Panc1 (cell line): ENCODE measurements at places on chromosomes 13 and 19.

DNA sequence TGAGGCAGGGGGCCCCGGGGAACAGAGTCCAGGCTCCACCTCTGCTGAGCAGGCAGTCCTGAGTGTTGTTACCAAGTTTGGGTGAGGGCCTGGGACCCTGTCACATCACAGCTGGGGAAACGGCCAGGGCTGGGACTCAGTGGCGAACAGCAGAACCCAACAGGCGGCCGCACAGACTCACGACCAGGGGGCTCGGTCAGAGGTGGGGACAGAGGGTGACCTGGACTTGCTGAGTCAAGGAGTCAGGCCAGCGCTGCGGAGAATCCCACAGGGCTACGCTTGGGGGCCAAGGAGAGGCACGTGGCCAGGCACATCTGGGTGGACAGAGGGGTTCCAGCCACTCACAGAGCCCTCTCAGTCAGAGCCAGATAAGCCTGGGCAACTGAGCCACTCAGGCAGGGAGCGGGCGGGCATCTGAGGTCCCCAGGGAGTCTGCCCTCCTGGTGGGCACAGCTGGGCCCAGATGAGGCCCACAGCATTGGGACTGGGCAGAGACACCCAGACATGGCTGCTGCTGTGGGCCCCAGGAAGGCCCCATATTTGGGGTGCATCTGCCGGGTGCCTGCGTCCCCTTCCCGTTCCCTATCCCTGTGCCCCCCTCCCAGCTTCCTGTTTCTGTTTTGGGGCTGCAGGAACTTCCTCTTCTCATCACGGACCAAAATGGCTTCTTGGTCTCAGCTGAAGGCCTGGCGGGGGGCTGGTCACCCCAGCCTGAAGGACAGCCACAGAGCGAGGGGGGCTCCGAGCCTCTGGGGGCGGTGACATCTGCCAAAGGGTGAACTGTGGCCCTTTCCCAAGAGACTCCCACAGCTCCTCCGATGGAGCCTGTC, 34.0 kb downstream of the CEBPA start:
- no peak for DNase-seq

GRCh38 chr13:51271528-51272085, 49.4 kb downstream of the FAM124A start:
- no peak for DNase-seq

DNA sequence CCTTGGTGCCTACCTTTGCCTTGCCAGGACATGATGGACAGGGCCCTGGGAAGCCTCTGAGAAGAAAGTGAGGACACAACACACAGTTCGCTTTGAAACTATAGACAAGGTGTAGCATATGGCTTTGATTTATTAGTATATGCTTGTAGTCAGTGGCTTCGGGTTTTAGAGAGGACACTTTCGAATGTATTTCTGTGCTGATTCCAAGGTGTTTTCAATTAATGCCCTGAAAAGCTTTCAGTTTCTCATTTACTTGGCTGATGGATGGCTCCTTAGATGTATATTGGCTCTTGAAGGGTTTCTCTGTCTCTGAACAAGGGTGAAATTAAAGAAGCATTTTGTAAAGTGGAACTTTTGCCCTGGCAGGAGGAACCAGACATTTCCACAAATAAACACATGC, 106.9 kb downstream of the POSTN start:
- no peak for DNase-seq

GRCh38 chr13:33168321-33168960, 117.1 kb downstream of the STARD13 start:
- DNase-seq = no peak

- DNase-seq = no peak
Observed at GRCh38 chr19:5032101-5032967, 63.4 kb downstream of the KDM4B start.

DNA sequence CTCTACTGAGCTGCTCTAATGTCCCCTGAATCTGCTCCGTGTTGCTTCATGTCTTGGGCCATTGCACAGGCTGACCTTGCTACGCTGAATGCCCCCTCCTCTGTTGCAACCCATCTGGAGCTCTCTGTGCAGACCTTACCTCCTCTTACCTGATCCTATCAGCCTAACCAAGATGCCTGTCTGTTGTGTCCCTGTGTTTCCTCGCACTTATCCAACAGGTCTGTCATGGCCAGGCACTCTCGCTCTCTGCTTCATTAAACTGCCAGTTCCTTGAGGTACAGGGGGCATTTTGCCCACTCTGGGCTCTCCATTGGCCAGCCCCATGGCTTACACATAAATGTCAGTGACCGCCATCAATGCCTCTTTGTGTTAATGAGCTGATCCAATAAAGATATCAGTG, 277.7 kb upstream of the TSHZ3 start:
- no peak for DNase-seq

- DNase-seq = no peak
Observed at GRCh38 chr13:28485996-28486543, 8.9 kb downstream of the FLT1 start.

DNA sequence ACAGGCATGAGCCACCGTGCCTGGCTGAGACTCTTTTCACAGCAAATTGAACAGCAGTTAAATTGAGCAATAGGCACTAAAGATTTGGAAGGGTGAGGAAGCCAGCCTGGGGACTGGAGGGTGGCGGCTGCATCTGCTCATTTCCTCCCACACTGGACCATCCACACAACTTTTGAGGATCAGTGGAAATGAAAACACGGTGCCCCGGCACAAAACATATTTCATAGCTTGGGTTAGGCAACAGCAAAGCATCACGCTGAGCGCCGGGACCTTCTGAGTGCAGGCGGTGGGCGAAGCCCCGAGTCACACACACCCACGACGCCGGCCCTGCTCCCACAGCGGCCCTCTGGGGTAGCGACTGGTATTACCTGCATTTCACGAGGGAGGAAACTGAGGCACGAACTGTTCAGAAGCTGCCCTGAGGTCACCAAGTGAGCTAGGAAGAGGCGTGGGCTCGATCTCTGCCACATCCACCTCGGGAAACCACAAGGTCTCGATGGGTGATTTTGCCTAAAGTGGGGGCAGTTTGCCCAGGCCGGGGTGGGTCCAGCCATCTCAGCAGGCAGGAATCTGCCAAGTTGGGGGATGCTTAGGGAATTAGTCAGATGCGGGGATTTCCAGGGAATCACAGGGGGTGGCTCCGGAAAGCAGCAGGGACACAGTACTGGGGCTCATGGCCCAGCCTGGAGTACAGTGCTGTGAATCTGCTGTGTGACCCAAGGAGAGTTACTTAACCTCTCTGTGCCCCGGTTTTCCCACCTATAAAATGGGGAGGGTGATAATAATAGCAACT, 3.5 kb upstream of the SBNO2 start:
- DNase-seq = no peak

GRCh38 chr13:51221674-51222036, 543 bp upstream of the FAM124A start:
- DNase-seq = no peak

DNA sequence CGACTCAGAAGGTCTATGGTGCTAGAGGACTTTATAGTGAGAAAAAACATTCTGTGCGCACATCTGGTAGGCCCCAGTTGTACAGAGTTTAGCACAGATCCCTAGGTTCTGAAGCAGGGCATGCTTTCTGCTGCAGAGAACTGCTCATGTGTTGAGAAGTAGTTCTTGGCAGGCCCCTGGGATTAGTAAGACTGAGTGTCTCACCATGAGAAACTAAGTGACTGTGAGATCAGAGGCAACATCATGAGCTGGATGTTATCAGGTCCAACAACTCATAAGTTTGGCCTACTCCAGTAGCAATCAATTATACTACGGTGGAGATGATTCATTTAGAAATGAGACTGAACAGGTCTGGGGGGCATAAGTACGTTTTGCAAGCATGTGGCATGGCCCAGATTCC, 507.4 kb upstream of the KLF12 start:
- DNase-seq = no peak

- no peak for DNase-seq
Observed at GRCh38 chr13:51231456-51231855, 9.3 kb downstream of the FAM124A start.

- no peak for DNase-seq
Observed at GRCh38 chr19:4124638-4125037, 716 bp upstream of the MAP2K2 start.

- DNase-seq = no peak
Observed at GRCh38 chr13:30341815-30342570, 34.6 kb upstream of the KATNAL1 start.

GRCh38 chr13:20247963-20248362, 15.8 kb upstream of the GJB6 start:
- no peak for DNase-seq

DNA sequence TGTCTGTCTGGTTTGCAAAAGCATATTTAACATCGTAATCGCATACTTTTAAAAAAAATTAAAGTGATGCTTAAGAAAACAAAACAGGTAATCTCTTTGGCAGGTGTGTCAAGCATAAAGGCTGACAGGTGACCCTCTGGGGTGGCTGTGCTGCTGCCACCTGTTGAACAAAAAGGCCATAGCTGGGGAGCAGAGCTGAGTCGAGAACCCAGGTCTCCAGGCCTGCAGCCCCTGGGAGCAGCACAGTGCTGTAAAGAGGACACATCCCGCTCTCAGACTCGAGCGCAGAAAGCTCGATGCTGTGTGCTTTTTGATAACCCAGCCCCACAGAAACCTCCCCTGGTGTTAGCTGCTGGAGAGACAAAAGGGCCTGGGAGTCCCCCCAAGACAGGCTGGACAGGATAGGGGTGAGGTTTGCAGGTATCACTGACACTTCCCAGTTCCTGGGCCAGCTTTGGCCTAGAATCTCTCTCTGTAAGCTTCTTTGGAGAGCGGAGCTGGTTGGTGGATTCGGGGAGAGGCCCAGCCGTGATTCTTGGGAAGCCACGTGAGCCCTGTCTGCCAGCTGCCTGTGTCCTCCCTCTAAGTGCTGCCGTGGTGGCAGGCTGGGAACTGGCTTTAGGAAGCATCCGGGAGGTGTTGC, 66.9 kb downstream of the C13orf42 start:
- no peak for DNase-seq

- no peak for DNase-seq
Observed at GRCh38 chr19:58429745-58430144, 10.2 kb downstream of the ZNF132 start.

DNA sequence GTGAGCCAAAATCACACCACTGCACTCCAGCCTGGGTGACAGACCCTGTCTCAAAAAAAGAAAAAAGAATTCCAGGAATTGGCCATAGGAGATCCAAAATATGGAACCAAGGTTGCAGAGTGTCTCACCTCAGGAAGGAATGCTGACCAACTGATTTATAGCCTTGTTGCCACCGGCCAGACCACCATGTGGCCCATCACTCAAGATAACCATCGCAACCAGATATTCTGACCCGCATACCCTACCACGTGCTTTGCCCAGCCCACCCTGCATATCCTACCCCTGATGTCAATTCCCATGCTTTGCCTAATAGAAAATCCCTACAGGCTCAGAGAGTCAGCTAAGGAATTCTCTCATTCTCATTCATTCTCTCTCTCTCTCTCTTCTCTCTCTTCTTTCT, 95.1 kb upstream of the DOCK9 start:
- no peak for DNase-seq

DNA sequence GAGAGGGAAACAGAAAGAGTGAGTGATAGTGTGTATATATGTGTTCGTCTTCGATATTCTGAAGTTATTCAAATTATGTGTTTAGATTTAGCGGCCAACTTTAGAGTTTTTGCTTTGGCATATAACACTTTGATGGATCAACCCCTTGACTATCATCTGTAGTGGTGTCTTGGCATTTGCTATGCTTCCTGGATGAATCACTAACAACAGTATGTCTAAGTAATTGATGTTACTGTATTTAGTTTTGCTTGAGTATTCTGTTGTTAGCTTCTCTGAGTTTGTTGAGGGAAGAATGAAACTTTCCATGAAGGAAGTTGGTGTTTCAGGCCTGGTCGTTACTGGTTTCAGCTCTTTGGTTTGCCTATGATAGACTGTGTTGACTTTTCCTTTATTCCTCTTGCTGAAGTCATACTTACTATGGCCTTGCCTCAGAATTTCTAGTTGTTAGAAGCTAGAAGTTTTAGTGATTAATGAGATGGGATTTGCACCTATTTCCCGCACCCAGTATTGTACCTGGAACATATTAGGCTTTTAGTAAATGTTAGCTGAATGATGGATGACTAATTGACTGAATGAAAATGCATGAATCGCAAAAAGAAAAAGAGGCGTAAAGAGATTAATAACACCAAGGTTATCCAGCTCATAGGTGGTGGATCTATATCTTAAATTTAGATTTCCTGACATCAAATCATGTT, 20.7 kb downstream of the NDFIP2 start:
- DNase-seq = no peak

- no peak for DNase-seq
Observed at GRCh38 chr13:79374578-79374977, 31.5 kb downstream of the RBM26 start.

DNA sequence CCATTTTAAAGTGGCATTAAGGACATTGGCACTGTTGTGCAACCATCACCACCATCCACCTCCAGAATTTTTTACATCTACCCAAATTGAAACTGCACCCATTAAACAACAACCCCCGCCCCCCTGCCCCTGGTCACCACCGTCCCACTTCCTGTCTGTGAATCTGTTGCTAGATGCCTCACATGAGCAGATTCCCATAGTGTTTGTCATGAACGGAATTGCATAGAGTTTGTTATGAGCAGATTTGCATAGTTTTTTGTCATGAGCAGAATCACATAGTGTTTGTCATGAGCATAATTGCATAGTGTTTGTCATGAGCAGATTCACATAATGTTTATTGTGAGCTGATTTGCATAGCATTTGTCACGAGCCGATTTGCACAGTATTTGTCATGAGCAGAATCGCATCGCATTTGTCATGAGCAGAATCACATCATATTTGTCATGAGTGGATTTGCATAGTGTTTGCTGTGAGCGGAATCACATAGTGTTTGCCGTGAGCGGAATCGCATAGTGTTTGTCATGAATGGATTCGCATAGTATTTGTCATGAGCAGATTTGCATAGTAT, 54.0 kb upstream of the GTF3A start:
- DNase-seq = no peak

- DNase-seq = no peak
Observed at GRCh38 chr19:9836021-9836420, 903 bp downstream of the PIN1 start.

DNA sequence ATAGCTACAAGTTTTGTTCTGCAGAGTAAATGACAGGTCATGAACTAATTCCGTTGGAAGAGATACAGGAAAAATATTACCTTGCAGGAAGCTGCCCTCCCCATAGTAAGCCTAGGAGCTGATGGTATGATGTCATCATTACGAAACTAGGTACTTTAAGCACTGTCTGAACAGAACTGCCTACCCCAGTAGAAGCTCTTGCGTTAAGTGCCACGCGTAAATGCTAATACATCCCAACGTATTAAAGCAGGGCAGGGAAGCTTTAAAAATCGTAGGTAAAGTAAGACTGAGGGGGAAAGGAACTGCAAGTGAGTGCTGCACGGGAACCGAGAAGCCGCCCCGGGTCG, 572 bp downstream of the UGGT2 start:
- DNase-seq = no peak

- peak; percentile 36 for DNase-seq
Observed at GRCh38 chr19:41595258-41595889, 19.4 kb downstream of the CEACAM21 start.

DNA sequence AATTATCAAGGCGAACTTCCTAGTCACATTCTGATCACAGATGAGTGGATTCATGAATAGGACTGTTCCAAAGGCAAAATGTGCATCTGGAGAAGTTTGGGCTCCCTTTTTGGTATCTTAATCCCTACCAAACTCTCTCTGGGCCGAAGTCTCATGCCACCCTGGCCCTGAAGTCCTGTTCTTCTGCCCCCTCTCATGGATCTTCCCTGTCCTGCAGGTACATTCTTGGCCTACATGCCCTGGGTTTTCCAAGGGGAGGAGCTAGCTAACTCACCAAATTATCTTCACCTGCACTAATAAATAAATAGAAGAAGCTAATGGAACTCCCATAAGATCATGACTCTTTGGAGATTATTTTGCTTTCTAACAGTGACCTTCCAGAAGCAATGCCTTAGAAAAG, 50.3 kb downstream of the SERTM1 start:
- DNase-seq = no peak

- no peak for DNase-seq
Observed at GRCh38 chr13:106324444-106324843, 211.0 kb downstream of the EFNB2 start.
